ENCODE measurements at places on chromosomes 2 and 18.

GRCh38 chr18:47893047-47893446 is 37.4 kb downstream of the SMAD2 start:
- no peak for DNase-seq

GRCh38 chr2:134276381-134277172 is 22.7 kb downstream of the MGAT5 start:
- DNase-seq: no peak

DNA sequence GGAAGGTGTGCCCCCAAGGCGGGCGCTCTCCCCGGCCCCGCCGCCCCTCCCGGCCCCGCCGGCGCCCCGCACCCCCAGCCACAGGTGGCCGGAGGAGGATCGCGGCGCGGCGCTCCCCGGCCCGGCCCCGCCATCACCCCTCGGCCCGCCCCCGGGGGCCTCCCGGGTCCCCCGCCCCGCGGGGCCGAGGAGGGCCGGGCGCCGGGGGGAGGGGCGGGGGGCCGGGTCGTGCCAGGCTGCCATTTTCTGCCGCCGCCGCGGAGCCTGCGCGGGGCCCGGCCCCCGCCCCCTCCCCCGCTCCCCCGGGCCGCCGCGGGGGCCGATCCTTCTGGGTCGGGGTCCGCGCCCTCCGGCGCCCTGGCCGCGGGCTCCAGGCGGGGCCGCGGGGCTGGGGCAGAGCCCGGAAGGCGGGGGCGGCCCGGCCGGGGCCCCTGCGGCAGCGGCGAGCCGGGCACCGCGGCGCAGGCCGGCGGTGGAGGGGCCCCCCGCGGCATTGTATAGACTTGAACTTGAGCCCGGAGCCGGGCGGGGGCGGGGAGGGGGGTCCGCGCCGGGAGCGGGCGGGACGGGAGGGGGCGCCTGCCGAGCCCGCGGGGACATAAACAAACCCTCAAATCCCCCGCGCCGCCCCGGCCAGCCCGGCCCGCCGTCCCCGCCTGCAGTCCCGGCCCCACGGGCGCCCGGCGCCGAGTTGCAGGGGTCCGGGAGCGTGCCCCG is 556 bp downstream of the DNMT3A start:
- DNase-seq: no peak

DNA sequence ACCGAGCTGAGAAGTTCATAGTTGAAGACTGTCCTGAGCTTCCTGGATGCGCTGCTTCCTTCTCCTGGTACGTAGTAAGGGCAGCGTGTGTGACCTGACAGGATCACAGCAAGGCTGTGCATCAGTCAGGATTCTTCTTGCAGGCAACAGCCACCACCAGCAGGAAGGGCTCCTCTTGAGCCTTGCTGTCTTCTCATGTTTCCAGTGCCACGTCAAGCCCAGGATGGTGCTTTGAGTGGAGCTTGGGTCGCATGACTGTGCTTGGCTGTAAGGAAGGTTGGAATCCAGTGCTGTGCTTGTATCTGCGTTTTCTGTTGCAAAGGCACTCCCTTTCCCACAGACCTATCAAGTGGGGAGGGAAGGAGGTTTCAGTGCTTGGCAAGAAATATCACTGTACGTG is 194.3 kb downstream of the LDLRAD4 start:
- DNase-seq: no peak

DNA sequence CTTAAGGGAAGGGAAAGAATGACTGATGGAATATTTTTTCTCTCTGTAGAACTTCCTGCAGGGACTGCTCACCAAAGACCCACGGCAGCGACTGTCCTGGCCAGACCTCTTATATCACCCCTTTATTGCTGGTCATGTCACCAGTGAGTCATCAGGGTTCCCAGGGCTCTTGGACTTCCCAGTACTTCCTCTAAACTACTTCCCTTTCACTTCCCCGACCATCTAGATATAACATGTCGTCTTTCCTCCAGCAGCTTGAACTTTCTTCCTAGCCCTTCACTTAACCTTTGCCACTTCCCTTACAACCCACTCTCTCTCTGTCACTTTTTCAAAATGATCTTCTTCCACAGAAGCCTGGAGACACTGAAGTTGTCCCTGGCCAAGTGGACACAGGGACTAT is 7.2 kb downstream of the STK36 start:
- no peak for DNase-seq

- peak; percentile 28 for DNase-seq
Observed at GRCh38 chr2:36965751-36966369, 476 bp downstream of the STRN start.

GRCh38 chr2:191777351-191777750 is 69.5 kb downstream of the CAVIN2 start:
- DNase-seq: no peak

- no peak for DNase-seq
Observed at GRCh38 chr2:85131116-85131515, 2.1 kb upstream of the TCF7L1 start.

GRCh38 chr18:76537621-76538020 is 42.6 kb upstream of the ZNF516 start:
- DNase-seq: no peak

DNA sequence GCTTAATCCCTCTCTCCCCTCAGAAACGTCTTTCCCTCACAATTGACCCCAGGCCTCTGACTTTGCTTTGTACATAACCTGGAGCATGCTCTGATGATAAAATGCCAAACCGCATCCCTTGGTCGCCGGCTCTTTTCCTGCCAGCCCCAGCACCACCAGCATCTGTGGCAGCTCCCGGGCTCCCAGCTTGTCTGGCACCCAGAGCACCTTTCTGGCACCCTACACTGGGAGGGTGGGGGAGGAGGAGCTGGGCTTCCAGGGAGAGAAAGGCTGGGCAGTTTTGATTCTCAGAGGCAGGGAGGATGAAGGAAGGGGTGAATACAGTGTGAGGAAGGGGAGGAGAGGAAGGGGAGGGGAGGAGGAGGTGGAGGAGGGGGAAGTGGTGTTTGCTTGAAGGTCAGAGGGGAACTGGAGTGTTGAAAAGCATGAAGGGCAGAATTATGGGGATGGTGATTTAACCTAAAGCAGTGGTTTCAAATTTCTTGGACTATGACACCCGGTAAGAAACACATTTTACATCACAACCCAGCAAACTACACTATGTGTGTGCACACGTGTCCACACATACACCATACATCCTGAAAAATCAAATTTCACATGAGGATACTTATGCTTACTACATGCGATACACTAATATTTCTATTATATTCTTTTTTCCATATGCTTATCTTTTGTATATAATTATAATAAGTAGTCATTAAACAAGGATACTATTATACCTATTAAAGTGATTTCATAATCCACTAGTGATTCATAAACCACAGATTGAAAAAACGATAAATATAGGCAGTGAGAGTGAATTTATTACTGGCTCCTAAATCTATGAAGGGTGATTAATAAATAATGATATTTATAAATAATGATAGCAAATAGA is 30.0 kb upstream of the IGFBP2 start:
- no peak for DNase-seq

DNA sequence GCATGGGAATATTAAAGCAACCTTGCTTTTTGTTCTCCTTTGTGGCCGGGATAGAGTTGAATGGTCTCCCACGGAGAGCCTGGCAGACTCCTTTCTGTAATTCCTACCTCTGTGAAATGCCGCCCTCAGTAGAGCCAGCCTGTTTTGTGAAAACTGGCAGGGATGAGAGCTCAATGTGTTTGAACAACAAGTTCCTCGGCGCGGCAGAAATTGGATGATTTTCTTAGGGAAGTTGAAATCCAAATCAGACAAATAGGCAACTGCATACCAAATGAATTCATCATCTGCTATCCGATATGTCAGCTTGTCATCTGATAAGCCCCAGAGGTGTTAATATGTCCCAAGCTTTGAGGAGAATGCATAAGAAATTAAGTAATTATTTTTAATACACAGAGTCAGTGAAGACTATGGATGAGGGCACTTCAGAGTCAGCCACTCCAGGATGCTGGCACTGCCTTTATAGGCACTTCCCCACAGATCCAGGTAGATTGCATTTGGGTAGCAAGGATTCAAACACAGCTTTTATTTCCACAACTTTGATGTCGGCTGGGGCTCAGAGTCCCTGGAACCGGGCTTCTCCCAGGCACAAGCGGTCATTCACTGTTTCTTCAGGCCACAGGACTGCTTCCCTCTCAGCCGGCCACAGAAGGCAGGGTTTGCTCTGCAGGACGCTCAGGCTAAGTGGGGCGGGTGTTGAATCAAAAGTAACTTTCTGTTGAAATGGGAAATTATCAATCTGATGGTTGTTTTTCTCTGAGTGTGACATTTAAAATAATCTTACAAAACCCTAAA is 82.8 kb upstream of the REV1 start:
- DNase-seq: no peak

- no peak for DNase-seq
Observed at GRCh38 chr2:55049821-55050099, 491 bp downstream of the RTN4 start.

Data from stimulated activated CD4-positive, alpha-beta T cell treated with anti-CD3 and anti-CD28 coated beads, Interleukin-15, amount 100 ng/mL, for 1 hour (primary cell).